ENCODE measurements at places on chromosomes 4 and X. TPM values are rescaled to one million over a fixed set of nuclear protein-coding genes. Genes with fewer than 3 reads are reported as not detected.

The SSX3 gene
- not detected for total RNA-seq

The ANXA3 gene
- 0.16 TPM for total RNA-seq

The WDR13 gene
- total RNA-seq = 110 TPM

The APOOL gene
- 21.9 TPM for total RNA-seq

The GAB1 gene
- total RNA-seq = 7.9 TPM

The GABRQ gene
- not detected for total RNA-seq

The TDO2 gene
- 3.1 TPM for total RNA-seq

The HSPA4L gene
- total RNA-seq = 18.1 TPM

The ATOH1 gene
- not detected for total RNA-seq

The ETDB gene
- not detected for total RNA-seq

The PNMA6A gene
- total RNA-seq = 0.21 TPM

The XAGE2 gene
- total RNA-seq = not detected

The DMP1 gene
- total RNA-seq = not detected

The DCAF4L1 gene
- total RNA-seq = 0.32 TPM

The SLITRK4 gene
- 2.8 TPM for total RNA-seq

The CTAG1B gene
- total RNA-seq = not detected

The F11 gene
- not detected for total RNA-seq

The GRPR gene
- total RNA-seq = 0.13 TPM

The WNK3 gene
- total RNA-seq = 0.05 TPM

The G3BP2 gene
- 231 TPM for total RNA-seq

The GRIA3 gene
- total RNA-seq = not detected

The SH3D19 gene
- 26.2 TPM for total RNA-seq

The SSX4 gene
- 0.64 TPM for total RNA-seq

The VCX2 gene
- total RNA-seq = not detected

The PPEF2 gene
- total RNA-seq = not detected

The HPSE gene
- 0.21 TPM for total RNA-seq

The GABRG1 gene
- total RNA-seq = not detected

The PLXNB3 gene
- 5.1 TPM for total RNA-seq

The FAM9B gene
- total RNA-seq = not detected

The SERTM2 gene
- not detected for total RNA-seq

The HMX1 gene
- total RNA-seq = not detected

The FGF13 gene
- 14.3 TPM for total RNA-seq

The ZFYVE28 gene
- total RNA-seq = 0.86 TPM

The BMP3 gene
- 0.05 TPM for total RNA-seq

The ATP8A1 gene
- total RNA-seq = 4.5 TPM

The IQCM gene
- 0.94 TPM for total RNA-seq

The DDIT4L gene
- 9.6 TPM for total RNA-seq

The MAPK10 gene
- total RNA-seq = 25.9 TPM

The MAGEA10 gene
- total RNA-seq = not detected

The ZNF185 gene
- total RNA-seq = 0.47 TPM

The MAGEA4 gene
- total RNA-seq = not detected

The LRCH2 gene
- total RNA-seq = not detected

The EGFL6 gene
- total RNA-seq = not detected

The CCDC160 gene
- total RNA-seq = 1.4 TPM

The ATRX gene
- total RNA-seq = 72.4 TPM

The ADGRG2 gene
- not detected for total RNA-seq

The TMEM271 gene
- not detected for total RNA-seq

The FAT1 gene
- 268 TPM for total RNA-seq

The TMEM31 gene
- not detected for total RNA-seq

The TEX13B gene
- not detected for total RNA-seq

The SYTL5 gene
- 0.16 TPM for total RNA-seq

The SPIN2A gene
- total RNA-seq = not detected

The DDX53 gene
- not detected for total RNA-seq

The DMRTC1 gene
- not detected for total RNA-seq

The ASB5 gene
- 1,422 TPM for total RNA-seq

The DUSP9 gene
- not detected for total RNA-seq

The KCNE5 gene
- total RNA-seq = 4.6 TPM

The DRD5 gene
- total RNA-seq = not detected

The PRDM8 gene
- total RNA-seq = 14.7 TPM
